ENCODE measurements at places on chromosomes 1 and 21.
A peak's percentile ranks its signal among the peaks of the same experiment; 100 is the strongest.

DNA sequence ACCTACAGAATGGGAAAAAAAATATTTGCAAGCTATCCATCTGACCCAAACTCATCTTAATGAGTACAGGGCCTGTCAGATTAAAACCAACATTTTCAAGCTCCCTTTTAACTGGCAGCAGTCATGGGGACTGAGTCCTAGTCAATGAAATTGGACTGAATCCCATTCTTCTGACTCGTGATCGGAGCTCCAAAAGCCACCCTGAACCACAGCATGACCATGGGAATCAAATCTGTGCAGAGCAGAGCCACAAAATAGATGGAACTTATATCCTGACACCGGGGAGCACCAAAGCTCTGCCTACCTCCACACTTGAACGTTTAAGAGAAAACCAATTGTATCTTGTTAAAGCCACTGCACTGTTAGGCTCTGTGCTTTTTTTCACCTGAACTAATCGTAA, 5.0 kb upstream of the RWDD3 start:
- H3K27me3 ChIP-seq: no peaks in the 10 kb centered on the region
- H3K4me3 ChIP-seq: no peak overlapping the region
- no peak overlapping the region for H3K27ac ChIP-seq
- peaks cover 4% of the 10 kb centered on the region for H3K4me1 ChIP-seq
- DNase-seq: no peak

- no peak overlapping the region for H3K27ac ChIP-seq
- no peaks in the 10 kb centered on the region for H3K4me1 ChIP-seq
- no peaks in the 10 kb centered on the region for H3K36me3 ChIP-seq
- H3K27me3 ChIP-seq: no peaks in the 10 kb centered on the region
- DNase-seq: no peak
These were observed 2217.1 kb downstream of the NCAM2 start for GRCh38 chr21:23215261-23215660.

- no peak overlapping the region for H3K27ac ChIP-seq
- no peaks in the 10 kb centered on the region for H3K27me3 ChIP-seq
- H3K4me1 ChIP-seq: no peaks in the 10 kb centered on the region
- H3K4me3 ChIP-seq: no peak overlapping the region
These were observed 60.4 kb upstream of the TNFSF4 start for GRCh38 chr1:173267453-173267945.

- no peaks in the 10 kb centered on the region for H3K4me1 ChIP-seq
- no peak for DNase-seq
- no peak overlapping the region for H3K27ac ChIP-seq
These were observed 149.8 kb upstream of the TNR start for GRCh38 chr1:175893192-175893591.

GRCh38 chr21:32599526-32599925, 12.7 kb downstream of the CFAP298 start:
- H3K4me3 ChIP-seq: no peak overlapping the region
- DNase-seq: no peak
- peaks cover 68% of the 10 kb centered on the region for H3K36me3 ChIP-seq
- H3K27ac ChIP-seq: no peak overlapping the region
- no peaks in the 10 kb centered on the region for H3K27me3 ChIP-seq

DNA sequence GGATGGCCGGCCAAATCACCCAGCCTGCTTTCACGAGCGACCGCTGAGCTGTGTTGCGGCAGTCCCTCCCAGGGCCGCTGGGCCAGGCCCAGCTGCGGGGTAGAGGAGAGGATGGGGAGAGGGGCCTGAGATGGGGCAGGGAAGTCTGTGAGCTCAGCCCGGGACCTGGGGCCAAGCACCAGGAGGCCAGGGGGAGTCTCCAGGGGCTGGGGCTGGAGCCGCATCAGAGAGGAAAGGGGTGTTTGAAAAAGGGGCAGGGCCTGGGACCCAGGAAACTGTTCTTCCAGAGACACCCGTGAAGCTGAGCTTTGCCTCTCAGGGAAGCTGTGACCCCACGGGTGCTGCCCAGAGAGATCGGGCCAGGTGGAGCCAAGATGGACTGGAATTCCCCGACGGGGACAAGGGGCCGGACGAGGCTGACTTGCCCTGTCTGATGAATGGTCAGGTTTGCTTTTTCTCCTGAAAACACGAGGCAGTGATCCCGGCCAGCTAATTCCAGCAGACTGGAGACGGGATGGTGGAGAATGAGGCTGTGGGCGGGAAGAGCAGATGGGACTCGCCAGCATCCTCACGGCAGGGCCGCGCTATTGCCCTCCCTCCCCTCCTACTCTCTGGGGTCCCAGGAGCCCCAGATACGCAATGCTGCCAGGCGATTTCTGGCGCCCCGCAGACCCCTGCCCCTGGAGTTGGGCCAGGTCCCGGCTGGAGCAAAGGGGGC, 40.3 kb upstream of the COL18A1 start:
- no peaks in the 10 kb centered on the region for H3K27me3 ChIP-seq
- peak; percentile 71 for DNase-seq
- H3K36me3 ChIP-seq: no peaks in the 10 kb centered on the region
- peaks cover 21% of the 10 kb centered on the region for H3K4me1 ChIP-seq
- H3K27ac ChIP-seq: peak overlapping the region; percentile 87
- no peak overlapping the region for H3K4me3 ChIP-seq

GRCh38 chr1:71640998-71641397, 560.2 kb upstream of the ZRANB2 start:
- no peaks in the 10 kb centered on the region for H3K27me3 ChIP-seq
- no peaks in the 10 kb centered on the region for H3K36me3 ChIP-seq
- no peak for DNase-seq
- no peak overlapping the region for H3K4me3 ChIP-seq

DNA sequence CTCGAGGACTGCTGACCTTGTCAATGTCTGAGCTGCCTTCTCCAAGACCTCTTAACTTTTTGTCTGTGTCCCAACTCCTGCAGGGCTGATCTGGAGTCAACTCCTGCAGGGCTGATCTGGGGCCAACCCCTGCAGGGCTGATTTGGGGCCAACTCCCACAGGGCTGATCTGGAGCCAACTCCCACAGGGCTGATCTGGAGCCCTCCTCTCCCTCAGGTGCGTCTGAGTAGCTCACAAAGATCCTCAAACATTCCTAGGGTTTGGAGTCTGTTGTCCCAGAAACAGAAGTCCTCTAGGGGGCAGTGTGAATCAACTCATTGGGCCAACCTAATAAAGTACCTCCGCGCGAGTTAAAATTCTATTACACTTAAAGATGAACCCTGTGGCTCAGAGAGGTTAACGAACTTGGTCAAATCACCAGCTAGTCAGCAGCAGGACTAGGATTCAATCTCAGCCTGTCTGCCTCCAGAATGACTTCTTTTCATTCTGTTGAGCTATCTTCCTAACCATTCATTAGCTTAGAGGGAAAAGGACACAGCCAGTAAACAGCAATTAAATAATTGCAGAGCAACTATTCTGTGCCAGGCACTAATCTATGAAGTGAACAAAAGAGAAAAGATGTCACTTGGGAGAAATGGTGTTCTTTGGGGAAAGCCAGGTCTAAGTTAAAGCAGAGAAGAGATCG, 17.2 kb upstream of the RLF start:
- H3K27me3 ChIP-seq: no peaks in the 10 kb centered on the region
- H3K36me3 ChIP-seq: no peaks in the 10 kb centered on the region
- no peaks in the 10 kb centered on the region for H3K4me1 ChIP-seq
- H3K27ac ChIP-seq: no peak overlapping the region

DNA sequence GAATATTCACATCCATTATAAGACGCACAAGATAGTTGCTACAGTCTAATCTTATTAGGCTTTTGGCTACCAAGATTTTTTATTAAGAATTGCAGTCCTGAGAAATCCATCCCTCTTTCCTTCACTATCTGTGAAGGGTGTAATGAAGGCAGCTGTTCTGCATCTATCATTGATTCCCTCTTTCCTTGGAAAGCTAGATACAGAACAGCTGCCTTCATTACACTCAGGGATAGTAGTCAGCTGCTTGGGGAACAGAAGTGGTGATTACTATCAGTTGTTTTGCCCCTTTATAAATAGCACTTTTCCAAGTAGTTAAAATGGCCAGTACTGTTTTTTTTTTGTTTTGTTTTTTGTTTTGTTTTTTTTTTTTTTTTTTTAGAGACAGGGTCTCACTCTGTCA, 70.2 kb downstream of the IARS2 start:
- no peak for DNase-seq
- no peak overlapping the region for H3K4me3 ChIP-seq
- H3K27ac ChIP-seq: no peak overlapping the region
- no peaks in the 10 kb centered on the region for H3K4me1 ChIP-seq

DNA sequence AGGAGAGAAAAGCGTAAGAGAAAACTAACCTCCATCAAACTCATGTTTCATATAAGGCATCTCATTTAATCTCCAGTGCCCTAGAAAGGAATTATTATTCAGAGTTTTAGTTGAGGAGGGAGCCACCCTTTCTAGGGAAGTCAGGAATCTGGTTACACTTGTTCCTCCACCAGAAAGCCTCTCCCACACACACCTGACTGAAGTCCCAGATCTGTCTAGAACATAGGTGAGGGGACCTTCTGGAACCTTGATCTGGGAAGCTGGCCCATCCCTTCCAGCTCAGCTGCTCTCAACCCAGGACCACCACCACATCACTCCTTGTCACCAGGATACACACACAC, 1.9 kb upstream of the DENND2D start:
- H3K27ac ChIP-seq: no peak overlapping the region
- H3K27me3 ChIP-seq: no peaks in the 10 kb centered on the region
- peaks cover 11% of the 10 kb centered on the region for H3K4me1 ChIP-seq
- H3K4me3 ChIP-seq: no peak overlapping the region

DNA sequence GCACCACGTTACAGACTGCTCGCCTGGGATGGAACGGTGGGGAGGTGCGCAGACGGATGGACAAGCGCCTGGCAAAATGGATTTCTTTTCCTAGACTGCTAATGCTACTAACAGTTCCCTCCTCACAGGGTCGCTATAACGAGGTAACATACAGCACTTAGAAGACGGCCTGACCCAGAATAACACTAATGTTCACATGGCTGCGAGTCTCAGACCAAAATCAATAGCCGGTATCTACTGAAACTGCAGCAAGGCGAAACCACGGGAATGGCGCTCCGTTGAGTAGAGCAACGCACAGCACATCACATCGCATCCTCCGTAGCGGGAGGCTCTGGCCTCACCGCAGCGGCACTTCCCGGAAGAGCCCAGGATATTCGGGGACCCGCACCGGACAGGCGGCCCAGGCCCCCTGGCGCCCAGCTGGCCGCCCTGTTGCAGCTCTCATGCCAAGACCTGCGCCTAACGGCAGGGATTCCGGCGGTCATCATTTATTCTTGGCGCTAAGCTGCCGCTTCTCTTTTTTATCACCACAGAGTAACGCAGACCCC, 46.6 kb downstream of the VPS26C start:
- peak overlapping the region; percentile 82 for H3K27ac ChIP-seq
- peaks cover 25% of the 10 kb centered on the region for H3K36me3 ChIP-seq
- H3K27me3 ChIP-seq: no peaks in the 10 kb centered on the region
- peaks cover 13% of the 10 kb centered on the region for H3K4me1 ChIP-seq

GRCh38 chr1:18440385-18441226, 40.1 kb upstream of the KLHDC7A start:
- peaks cover 3% of the 10 kb centered on the region for H3K27me3 ChIP-seq
- H3K4me1 ChIP-seq: no peaks in the 10 kb centered on the region
- H3K36me3 ChIP-seq: no peaks in the 10 kb centered on the region
- H3K27ac ChIP-seq: no peak overlapping the region
- H3K4me3 ChIP-seq: no peak overlapping the region

GRCh38 chr1:181126871-181127587, 38.5 kb downstream of the IER5 start:
- no peak overlapping the region for H3K27ac ChIP-seq
- H3K36me3 ChIP-seq: no peaks in the 10 kb centered on the region
- no peaks in the 10 kb centered on the region for H3K27me3 ChIP-seq
- H3K4me1 ChIP-seq: peaks cover 45% of the 10 kb centered on the region
- H3K4me3 ChIP-seq: no peak overlapping the region
- DNase-seq: no peak

DNA sequence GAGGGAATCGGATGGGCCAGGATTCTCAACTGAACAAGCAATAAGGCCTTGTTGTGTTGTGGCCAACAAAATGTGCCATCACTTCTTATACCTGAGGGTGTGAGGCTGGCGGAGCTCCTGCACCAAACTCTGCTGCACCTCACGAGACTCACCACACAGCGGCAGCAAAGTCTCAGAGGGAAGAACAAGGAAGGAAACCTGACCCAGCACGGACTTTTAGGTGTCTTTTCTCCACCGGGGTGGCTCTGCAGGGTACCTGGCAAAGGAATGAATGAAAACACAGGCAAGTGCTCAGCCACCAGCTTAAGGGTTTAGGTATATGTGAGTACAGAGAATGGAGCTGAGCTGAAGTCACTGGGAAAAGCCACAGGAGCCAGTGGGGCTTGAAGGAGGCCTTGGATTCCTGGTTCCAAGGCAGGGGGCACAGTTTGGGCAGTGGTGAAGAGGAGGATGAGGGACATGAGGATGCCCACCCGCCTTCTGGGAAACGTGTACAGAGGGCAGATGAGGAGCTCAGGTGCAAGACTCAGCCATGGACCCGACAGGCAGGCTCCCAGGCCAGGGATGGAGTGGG, 31.1 kb upstream of the HSD3B1 start:
- H3K36me3 ChIP-seq: no peaks in the 10 kb centered on the region
- no peaks in the 10 kb centered on the region for H3K27me3 ChIP-seq
- H3K4me3 ChIP-seq: no peak overlapping the region

DNA sequence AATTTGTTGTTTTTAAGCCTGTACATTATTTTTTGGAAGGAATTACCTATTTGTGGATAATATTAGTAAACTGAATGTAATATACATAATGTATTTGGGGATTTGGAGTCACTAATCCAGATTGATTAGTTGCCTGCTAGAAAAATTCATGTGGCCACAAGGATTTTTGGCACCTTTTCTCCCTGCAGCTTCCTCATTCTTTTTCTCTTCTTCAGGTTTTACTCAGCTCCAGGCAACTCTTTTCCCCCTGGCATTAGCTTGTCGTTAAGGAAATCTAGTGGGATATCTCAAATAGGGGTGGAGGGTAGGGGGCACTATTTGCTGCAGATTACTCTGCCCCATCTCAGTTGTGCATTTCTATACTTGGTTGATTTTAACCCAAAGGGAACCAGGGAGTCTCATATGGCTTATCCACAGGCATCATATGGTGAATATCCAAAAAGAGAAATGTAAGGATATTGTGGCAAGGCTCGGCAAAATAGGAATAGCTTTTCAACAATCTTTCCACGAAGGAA, 203.1 kb downstream of the NFIA start:
- no peaks in the 10 kb centered on the region for H3K36me3 ChIP-seq
- no peaks in the 10 kb centered on the region for H3K27me3 ChIP-seq
- no peak overlapping the region for H3K27ac ChIP-seq
- no peak for DNase-seq
- no peak overlapping the region for H3K4me3 ChIP-seq

GRCh38 chr1:203422116-203422515, 53.5 kb upstream of the PRELP start:
- H3K27me3 ChIP-seq: no peaks in the 10 kb centered on the region
- no peak for DNase-seq
- H3K36me3 ChIP-seq: no peaks in the 10 kb centered on the region
- H3K4me1 ChIP-seq: no peaks in the 10 kb centered on the region

All from heart left ventricle (tissue), 16 donors.